ENCODE measurements at places on chromosomes 7 and 10.

GRCh38 chr7:74206589-74207120, 3.2 kb upstream of the LAT2 start:
- peak; percentile 49 for DNase-seq

- DNase-seq: no peak
Measured at GRCh38 chr10:29820890-29821461, 186.2 kb upstream of the SVIL start.

DNA sequence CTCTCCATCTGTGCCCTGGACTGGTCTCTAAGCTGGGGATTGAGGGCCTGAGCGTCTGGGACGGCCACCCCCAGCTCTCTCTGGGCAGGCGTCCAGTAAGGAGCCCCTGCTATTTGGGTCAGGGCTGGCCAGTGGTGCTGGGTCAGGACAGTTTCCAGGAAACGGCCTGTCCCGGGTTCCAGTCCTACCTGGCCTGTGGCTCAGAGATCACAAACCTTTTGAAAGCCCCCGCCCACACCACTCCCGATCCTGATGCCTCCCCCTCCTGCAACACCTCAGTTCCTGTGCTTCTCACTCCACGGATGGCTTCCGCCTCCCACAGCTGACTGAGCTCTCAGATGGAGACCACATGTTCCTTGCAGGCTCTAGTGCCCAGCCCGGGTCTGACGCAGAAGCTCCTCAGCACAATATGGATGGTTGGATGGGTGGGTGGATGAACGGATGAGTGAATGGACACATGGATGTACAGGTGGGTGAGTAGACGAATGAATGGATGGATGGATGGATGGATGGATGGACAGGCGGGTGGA, 91.7 kb upstream of the PDGFA start:
- DNase-seq: no peak

- DNase-seq: no peak
Measured at GRCh38 chr10:102763037-102763607, 19.4 kb downstream of the WBP1L start.

DNA sequence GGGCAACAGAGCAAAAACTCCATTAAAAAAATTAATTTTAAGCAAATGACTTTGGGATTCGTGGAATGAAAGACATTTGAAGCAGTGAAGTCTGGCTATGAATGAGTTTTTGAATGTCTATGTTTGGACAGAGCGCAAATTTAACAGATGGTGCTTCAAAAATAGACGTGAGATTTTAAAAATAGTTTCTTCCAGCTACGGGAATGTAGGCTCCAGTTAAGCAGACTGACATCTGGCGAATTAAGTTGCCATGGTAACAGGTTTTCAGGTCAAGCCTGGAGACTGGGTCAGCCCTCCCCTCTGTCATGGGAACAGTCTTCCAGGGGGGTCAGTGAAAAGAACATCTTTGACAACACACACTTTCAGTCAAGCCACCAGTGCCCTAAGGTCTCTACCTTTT, 62.0 kb downstream of the MYOF start:
- DNase-seq: no peak

DNA sequence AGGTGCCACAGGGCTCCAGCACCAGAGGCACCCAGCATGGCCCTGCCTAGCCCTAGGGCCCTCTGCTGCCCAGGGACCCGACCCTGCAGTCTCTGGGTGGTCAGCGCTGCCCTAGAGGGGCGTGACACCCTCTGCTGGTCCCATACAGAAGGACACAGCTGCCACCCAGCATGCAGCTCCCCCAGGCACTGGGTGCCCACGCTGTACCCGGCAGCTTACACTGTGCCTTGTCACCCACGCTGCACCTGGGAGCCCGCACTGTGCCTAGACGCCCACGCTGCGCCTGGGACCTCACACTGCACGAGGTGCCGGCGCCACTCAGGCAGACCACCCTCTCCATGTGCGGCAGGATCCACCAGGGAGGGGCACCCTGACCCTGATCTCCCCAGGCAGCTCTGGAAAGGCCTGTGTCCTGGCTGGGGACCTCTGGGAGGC, 55.2 kb downstream of the PWWP2B start:
- no peak for DNase-seq

DNA sequence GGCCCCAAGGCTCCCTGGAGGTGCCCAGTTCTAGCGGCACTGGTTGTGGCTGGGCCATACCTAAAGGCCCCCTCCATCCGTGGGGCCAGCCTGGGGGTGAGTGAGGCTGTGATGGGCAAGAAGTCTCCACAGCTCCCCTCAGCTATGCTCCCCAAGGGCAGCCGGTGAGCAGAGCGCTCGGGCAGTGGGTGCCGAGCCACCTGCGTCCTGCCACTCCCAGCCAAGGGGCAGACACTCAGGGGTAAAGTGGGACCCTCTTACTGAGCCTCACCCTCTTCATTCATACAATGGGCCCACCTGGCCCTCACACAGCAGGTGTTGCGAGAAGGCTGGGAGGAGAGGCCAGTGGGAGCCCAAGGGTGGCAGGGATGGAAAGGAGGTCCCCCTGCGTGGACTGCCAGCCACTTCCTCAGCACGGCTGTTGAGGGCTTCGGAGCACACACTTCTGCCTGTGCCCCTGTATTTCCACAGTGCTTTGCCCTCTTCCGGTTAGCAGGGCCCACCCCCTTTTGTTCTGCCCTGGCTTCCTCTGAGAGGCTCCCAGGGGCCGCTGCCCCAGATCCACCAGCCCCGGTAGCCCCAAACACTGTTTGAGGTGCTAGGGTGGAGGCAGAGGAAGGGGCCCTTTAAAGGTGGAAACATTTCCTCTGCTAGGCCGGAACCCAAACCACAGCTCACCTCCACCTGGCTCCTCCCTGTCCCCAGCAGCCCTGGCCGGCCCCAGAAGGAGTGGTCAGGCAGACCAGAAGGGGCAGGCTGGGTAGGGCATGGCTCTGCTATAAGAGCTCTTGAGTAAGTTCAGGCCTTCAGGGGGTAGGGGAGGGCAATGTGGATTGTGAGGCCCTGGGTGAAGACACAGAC, 16.4 kb upstream of the C10orf105 start:
- DNase-seq: peak; percentile 65

GRCh38 chr10:65312876-65313275, 1613.0 kb upstream of the LRRTM3 start:
- no peak for DNase-seq

- no peak for DNase-seq
Measured at GRCh38 chr10:79246209-79246581, 101.1 kb upstream of the PPIF start.

GRCh38 chr7:111853201-111853990, 291.1 kb upstream of the IMMP2L start:
- no peak for DNase-seq

DNA sequence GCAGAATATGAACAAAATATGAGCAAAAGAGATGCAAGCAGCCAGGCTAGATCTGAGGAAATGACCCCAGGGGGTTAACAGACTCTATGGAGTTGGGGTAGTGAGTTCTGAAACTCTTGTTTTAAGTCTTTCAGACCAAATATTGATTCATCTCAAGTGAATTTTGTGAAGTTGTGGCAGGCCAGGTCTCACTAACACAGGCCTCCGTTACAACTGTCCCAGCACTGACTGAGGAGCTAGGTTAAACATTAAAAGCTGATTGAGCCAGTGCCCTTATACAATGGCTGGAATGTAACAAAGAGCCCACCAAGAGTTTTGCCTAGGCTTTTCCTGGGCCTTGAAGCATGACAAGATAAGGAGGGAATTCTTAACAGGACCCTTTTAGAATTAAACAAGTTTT, 192.3 kb upstream of the STK17A start:
- DNase-seq: no peak

- DNase-seq: no peak
Measured at GRCh38 chr7:104328296-104328969, at the start of gene LHFPL3. LHFPL3 (plus strand) TSS chr7:104328603.

DNA sequence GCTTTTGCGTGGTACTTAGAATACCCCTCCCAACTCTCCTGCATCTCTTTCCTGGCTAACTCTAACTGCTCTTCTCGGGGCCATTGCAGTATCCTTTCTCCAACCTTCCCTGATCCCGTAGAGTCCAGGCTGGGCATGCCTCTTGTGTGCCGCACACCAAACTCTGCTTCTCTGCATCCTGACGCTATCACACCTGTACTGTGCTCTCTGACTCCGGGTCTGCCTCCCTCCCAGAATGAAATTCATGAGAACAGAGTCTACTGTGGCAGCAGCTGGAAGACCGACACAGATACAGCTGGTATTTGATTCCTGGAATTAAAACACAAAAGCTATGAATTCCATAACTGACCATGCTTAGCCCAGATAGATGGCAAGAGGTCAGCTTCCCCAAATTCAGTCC, 60.9 kb downstream of the C10orf67 start:
- no peak for DNase-seq

DNA sequence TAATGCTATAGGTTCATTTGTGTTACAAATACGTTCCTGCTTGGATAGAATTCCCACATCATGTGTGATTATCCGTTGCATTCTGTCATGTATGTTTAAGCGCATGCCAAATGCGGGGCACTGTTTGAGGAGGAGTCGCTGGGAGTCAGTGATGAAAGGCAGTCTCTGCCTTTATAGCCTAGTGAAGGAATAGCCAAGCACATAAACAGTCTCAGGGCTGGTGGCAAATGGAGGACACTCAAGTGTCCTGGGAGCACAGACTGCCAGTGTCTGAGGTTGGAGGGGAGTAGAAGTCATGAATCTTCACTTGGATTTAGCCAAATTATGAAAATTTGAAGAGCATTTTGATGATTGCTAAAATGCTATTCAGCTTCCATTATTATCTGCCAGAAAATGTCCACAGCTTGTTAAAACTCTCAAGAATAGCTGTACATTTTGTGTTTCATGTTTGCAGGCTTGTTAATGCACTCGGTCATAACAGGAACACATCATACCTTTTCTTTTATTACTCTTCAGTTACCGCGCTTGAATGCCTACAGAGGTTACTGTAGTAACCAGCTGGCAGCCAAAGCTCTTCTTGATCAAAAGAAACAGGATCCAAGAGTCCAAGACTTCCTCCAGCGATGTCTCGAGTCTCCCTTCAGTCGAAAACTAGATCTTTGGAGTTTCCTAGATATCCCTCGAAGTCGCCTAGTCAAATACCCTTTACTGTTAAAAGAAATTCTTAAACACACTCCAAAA, 41.6 kb downstream of the NET1 start:
- DNase-seq: no peak

DNA sequence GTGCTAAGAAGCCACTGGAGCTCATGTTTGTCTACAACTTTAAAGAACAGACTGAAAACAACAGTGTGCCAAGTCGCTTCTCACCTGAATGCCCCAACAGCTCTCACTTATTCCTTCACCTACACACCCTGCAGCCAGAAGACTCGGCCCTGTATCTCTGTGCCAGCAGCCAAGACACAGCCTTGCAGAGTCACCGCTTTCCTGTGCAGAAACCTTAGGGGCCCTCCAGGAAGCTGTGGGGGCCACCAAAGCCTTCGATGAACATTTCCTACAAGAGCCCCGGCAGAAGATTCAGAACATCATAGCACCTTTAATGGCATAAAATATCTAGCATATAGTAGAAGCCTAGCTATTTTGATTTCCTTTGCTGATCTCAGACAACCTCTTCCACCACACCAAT, 88.0 kb upstream of the PRSS58 start:
- DNase-seq: no peak

- DNase-seq: no peak
Measured at GRCh38 chr7:49479936-49480544, 293.4 kb upstream of the VWC2 start.

GRCh38 chr7:41648501-41648900, 54.4 kb downstream of the INHBA start:
- DNase-seq: no peak
